ENCODE measurements at places on chromosomes 4 and X. TPM values are rescaled to one million over a fixed set of nuclear protein-coding genes. Genes with fewer than 3 reads are reported as not detected.

GRCh38 chr4:58665649-58666048 is 1555.5 kb upstream of the IGFBP7 start:
- no peak for DNase-seq

DNA sequence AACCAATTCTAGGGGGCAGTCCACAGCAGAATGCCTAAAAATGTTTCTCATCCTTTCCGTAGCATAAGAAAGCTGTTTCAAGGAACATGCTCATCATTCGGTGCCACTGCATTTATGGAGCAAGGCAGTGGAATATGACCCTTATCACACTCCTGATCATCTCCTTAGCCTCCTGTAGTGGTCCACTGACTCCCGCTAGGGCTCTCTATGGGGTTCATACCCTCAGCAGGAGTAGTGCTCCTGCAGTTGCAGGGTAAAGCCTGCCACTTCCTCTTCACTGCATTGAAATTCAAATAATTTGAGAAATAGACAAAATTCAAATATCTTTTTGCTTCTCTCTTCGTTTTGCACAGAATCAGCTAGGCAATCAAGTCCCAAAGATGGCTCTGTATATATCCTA is 107.0 kb downstream of the NDST3 start:
- no peak for DNase-seq

GRCh38 chrX:103791826-103792485 is 15.3 kb downstream of the PLP1 start:
- no peak for DNase-seq

DNA sequence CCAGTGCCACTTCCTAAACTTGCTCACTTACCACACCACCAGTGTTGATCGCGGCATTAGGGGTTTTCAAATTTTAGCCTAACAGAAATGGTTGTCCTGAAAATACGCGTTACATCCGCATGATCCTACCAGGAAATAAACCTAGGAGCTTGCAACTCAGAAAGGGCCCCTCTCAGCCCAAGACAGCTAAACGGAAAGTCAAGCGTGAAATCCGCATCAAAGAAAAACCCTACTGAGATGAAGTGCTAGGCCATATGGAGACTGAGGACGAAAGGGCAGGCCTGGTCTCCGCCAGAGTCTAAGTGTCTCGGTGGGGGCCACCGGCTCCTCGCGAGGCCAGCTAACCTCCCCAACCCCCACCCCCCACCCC is 626 bp downstream of the YTHDC1 start:
- no peak for DNase-seq

DNA sequence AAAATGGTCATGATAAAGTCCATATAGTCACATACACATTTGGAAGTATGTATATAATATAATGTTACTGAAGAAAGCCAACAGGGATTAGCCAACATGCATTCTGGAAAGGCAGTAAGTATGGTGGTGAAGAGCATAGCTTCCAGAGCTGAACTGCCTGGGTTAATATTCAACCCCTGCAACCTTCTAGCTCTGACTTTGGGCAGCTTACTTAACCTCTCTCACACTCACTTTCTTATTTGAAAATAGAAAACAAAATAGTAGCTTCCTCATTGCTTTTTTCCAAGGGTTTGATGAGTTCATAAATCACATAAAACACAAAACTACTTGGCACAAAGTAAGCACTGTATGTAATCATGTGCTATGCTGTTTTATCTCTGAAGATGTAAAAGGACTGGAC is 216.4 kb downstream of the CHIC2 start:
- DNase-seq, result no peak

DNA sequence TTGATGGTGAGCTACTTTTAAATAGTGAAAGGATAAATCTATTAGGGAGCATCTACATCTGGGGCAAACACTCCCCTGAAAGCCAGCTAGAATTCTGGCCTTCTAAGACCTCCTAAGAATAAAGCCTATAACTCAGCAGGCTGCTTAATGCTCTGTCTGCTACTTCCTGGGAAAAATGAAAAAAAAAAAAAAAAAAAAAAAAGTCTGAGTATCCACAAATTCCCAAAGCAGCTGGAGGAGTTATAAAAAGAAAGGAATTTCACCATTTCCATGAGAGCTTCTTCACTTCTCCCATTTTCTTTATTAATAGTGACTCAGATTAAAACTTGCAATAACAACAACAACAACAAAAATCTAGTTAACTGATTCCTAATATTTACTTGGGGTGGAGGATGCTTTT is 511.2 kb downstream of the INPP4B start:
- no peak for DNase-seq

- no peak for DNase-seq
These were observed 367.0 kb downstream of the BCOR start for GRCh38 chrX:39730662-39731329.

Gene TSPYL2
- total RNA-seq, result 42.5 TPM
